Activated naive CD4-positive, alpha-beta T cell treated with anti-CD3 and anti-CD28 coated beads, Interleukin-2, amount 50 U/mL, for 72 hours (primary cell): ENCODE measurements at places on chromosomes 1 and 21. TPM values are rescaled to one million over a fixed set of nuclear protein-coding genes. Genes with fewer than 3 reads are reported as not detected.

Gene MYBPH
- not detected for total RNA-seq

Gene GBP3
- 9.3 TPM for total RNA-seq

Gene C1orf185
- total RNA-seq: not detected

Gene LRRC40
- total RNA-seq: 25.5 TPM

Gene ITLN2
- not detected for total RNA-seq

Gene TBCE
- total RNA-seq: 28.8 TPM

Gene AMY1C
- not detected for total RNA-seq

Gene GBP6
- 0.11 TPM for total RNA-seq

Gene NBPF4
- not detected for total RNA-seq

Gene OR6N1
- not detected for total RNA-seq

Gene RASSF5
- total RNA-seq: 239 TPM

Gene SPRR1A
- not detected for total RNA-seq

Gene KRTAP10-2
- not detected for total RNA-seq

Gene RNF2
- 20.6 TPM for total RNA-seq

Gene ZNF593OS
- not detected for total RNA-seq

Gene HCN3
- 4.8 TPM for total RNA-seq

Gene LRRC71
- total RNA-seq: not detected

Gene AK4
- 109 TPM for total RNA-seq

Gene C8B
- not detected for total RNA-seq

Gene MAGOH
- 71.7 TPM for total RNA-seq

Gene APCS
- total RNA-seq: not detected

Gene ITGB2
- 272 TPM for total RNA-seq

Gene MKNK1
- 48.7 TPM for total RNA-seq

Gene CHIA
- total RNA-seq: 0.25 TPM

Gene TCHHL1
- total RNA-seq: not detected

Gene LENEP
- total RNA-seq: 0.66 TPM

Gene GJA4
- total RNA-seq: 1.4 TPM

Gene GLMN
- total RNA-seq: 22.7 TPM

Gene RAB3B
- 0.08 TPM for total RNA-seq

Gene PAQR6
- 9.3 TPM for total RNA-seq

Gene CNST
- 40.7 TPM for total RNA-seq

Gene AGT
- not detected for total RNA-seq

Gene KRTAP19-3
- not detected for total RNA-seq

Gene CDK18
- 7.9 TPM for total RNA-seq

Gene NUDT4B
- 0.56 TPM for total RNA-seq

Gene DUSP12
- total RNA-seq: 23.8 TPM

Gene TRNP1
- total RNA-seq: not detected

Gene CFHR1
- total RNA-seq: not detected

Gene LCE1D
- not detected for total RNA-seq

Gene TMEM50B
- total RNA-seq: 31.5 TPM
